ENCODE measurements at places on chromosomes 1 and 21. TPM values are rescaled to one million over a fixed set of nuclear protein-coding genes. Genes with fewer than 3 reads are reported as not detected.

- no peak for DNase-seq
Observed at GRCh38 chr1:35629051-35629450, 12.3 kb downstream of the PSMB2 start.

- no peak for DNase-seq
Observed at GRCh38 chr1:186179231-186179630, 195.8 kb downstream of the TPR start.

DNA sequence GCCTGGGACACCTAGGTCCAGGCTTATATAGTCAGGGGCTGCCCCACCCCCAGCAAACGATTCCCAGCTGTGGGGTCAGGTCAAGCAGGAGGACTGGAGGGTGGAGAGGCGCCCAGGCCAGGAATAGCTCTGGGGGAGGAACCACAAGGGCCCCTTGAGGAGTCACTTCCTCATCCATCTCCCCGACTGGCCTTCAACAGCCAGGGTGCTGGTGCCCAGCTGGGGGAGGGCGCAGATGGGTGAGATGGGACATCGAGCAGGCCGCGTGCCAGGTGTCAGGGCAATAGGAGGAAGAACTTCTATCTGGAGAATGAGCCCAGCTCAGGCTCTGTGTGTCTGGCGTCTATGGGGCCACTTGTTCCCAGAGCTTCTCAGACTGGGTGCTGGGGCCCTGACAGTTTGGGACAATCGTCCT is 208 bp upstream of the MYBPH start:
- DNase-seq: no peak

- no peak for DNase-seq
Observed at GRCh38 chr1:118244194-118244593, 59.2 kb upstream of the SPAG17 start.

GRCh38 chr1:100152271-100152670 is 19.3 kb downstream of the TRMT13 start:
- no peak for DNase-seq

- DNase-seq: no peak
Observed at GRCh38 chr1:186873687-186874086, 44.9 kb downstream of the PLA2G4A start.

- DNase-seq: no peak
Observed at GRCh38 chr1:150110116-150110515, 39.6 kb upstream of the PLEKHO1 start.

- DNase-seq: no peak
Observed at GRCh38 chr1:246609632-246610031, 43.4 kb downstream of the CNST start.

GRCh38 chr21:28154121-28154520 is 838.6 kb downstream of the LTN1 start:
- no peak for DNase-seq

DNA sequence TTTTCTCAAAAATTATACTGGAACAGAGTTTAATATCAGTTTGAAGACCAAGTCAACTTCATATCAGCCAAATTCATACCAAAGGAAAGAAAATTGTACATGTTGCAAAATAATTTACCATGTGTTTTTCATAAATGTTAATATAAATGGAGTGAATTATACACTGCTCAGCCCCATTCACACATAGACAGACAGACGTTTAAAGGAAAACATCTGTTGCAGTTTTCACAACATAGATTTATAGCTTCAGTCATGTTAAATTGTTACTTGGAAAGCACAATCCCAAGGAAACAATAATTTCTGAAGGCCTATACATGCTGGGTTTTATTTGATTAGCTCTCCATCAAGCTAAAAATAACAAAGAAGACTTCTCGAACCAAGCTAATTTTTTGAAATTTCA is 27.8 kb upstream of the HYI start:
- DNase-seq: no peak

GRCh38 chr1:75097654-75098053 is 36.5 kb upstream of the LHX8 start:
- no peak for DNase-seq

DNA sequence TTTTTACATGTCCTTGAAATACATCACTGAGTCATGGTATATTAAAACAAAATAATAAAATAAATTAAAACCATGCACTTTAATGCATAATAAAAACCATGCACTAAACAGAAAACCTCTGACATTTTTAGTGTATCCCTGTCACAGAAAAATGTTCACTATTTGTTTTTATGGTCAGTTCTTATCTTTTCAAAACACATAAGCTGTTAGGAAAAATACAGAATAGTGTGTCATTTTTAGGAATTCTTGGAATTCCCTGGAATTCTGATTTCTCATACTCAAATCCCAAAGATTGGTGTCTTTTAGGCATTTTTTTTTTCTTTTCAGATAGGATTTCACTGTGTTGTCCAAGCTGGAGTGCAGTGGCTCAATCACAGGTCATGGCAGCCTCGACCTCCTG is 25.1 kb upstream of the TINAGL1 start:
- DNase-seq: no peak

DNA sequence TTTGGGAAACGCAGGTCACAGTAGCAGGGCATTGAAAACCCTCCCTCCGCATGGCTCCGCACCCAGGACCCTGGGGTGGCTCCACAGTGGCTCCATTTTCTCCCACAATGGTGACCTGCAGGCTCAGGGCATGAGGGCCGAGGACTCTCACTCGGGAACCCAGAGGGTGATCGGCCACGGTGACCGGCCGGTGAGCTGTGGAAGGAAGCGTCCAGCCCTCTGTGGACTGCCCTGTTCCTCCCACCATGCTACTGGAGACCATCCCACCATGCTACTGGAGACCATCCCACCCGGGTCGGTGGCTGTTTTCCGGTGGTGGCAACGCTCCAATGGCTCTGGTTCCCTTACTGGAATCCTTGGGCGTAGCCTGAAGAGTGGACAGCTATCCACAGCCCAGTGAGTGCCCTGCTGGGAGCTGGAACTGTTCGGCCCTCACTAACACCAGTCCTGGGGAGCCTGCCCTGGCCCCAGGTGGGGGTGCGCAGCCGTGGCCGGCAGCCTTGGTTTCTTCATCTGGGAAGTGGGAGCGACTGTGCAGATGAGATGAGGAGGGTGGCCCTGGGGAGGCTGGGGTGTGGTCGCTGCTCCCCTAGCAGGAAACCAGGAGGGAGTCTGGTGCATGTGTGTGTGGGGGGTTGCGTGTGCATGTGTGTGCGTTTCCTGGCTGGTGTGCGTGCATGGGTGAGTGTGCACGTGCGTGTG is 59.6 kb downstream of the PRDM16 start:
- no peak for DNase-seq

- DNase-seq: no peak
Observed at GRCh38 chr1:23370709-23371584, 1.3 kb upstream of the ZNF436 start.

GRCh38 chr1:26752519-26752918 is 35.2 kb upstream of the PIGV start:
- DNase-seq: no peak

DNA sequence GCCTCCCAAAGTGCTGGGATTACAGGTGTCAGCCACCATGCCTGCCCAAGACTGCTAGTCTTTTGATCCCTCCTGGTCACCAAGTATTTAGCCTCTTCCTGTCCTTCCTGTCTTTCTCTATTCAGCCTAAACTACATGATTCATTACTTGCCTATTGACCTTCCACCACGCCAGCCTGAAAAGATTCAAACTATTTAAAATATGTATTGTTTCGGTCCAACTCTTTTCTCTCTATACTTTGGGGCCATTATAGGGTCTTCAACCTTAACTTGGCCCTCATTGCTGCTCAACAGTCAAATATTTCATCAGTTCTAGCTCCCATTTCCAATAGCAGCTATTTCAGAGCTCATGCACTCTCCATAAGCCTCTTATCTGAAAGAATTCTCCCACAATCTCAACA is 153.0 kb downstream of the TNFSF18 start:
- no peak for DNase-seq

DNA sequence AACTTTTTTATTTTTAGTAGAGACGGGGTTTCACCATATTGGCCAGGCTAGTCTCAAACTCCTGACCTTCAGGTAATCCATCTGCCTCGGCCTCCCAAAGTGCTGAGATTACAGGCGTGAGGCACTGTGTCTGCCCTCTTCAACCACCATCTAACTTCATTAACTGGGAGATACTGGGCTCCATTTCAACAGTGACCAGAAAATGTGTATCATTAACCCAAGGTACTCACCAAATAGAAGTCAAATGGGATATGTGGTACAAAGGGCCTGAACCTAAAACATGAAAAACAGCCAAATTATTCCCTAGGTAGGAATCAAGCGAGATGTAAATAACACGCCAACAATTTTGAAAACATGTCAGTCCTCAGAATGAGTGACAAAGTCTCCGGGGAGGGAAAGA is 1.2 kb downstream of the ILF2 start:
- no peak for DNase-seq

GRCh38 chr1:227889047-227889862 is 58.5 kb downstream of the WNT9A start:
- no peak for DNase-seq

DNA sequence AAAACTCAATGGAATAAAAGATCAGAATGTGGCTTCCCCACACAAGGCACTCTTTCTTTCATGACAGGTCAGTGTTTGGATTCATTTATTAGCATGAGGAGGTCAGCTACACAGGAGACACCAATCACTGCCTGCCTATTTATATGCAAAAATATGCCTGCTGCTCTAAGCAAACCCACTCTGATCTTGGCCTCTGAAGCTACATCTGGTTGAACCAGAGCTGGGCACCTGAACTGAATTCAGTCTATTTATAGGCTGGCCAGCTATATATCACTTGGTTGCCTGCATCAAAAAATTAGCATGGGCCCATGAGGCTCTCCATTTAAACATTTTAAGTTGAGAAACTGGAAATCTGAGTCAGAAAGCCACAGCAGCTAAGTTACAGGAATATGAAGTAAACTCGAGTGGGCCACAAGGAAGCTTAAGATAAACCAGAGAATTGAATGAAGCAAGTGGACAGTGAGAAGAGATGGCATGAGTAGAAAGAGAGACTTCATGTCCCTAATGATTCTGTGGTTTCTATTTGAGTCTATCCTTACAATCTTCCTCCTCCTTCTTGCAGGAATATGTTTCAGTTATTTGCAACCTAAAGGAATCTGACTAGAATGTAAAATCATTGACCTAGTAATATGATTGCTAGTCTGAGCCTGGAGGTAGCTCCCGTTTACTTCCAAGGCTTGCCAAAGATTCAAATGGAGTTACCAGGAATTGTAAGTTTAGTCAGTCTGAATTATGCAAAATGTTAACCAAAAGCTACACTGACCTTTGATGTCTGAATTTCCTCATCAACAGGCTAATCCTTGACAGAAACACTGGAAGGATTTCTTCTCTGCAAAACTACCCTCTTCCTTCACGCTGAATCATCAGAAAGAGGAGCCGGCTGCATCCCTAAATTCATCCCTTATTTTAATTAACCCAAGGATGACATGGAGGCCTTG is 17.7 kb downstream of the DDAH1 start:
- DNase-seq: no peak

- no peak for DNase-seq
Observed at GRCh38 chr1:247576514-247576913, 11.6 kb upstream of the OR2G2 start.

DNA sequence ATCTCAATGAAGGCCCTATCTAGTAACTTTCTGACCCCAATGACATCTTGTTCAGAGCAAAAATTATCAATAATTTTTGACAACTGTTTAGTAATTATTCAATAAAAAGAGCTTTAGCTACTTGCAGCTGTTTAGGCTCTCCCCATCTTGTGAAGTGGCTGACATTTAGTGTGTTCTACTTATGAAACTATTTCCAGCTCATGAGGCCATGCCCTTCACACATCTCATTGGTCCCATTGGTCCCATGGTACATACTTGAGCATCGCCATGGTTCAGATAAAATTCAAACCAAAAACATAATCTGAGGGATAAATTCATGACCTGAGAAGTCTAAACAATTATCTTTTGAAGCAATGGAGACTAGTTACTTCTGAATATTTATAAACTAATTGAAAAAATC is 24.2 kb downstream of the SPRTN start:
- DNase-seq: no peak

DNA sequence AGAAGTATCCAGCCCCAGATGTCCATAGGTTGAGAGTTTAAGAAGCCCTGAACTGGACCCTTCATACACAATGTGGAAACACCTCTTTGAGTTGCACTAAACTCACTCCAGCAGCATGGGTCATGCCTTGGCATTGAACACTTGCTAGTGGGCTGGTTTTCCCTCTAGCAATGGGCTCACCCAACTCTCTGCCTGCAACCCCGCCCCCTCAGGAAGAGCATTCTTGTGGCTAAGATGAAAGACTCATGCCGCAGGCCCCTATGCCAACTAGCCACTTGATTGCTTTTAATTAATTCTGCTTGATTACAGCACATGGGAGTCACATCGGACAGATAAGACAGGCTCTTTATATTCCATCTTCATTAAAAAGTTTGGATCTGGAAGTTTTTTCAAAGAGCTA is 136.5 kb upstream of the GJB5 start:
- no peak for DNase-seq

- DNase-seq: no peak
Observed at GRCh38 chr1:230548997-230549396, 93.3 kb upstream of the COG2 start.

DNA sequence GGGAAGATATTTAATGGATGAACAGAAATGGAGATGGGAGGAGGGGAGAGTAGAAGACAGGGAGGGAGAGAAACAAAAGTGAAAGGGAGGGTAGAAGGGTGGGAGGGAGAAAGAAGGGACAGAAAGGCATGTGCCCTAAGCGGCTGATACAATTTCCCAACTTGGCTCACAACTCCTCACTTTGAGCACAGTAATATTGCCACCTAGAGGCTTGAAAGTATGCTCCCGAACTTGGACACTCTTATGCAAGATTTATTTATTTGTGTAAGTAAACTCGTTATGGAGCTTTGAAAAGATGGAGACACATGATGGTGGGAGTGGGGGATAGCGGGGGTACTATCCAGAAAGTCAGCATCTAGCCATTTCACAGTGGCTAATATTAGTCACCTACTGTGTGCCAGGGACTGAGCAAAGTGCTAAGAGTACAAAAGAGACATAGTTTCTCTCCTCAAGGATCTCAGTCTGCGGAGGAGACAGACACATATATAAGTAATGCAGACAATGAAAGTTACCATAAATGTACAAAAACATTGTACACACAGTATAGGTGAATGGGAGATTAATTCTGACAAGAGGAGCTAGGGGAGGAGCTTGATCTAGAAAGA is 189.7 kb downstream of the SEC16B start:
- DNase-seq: no peak

Gene HYI
- total RNA-seq: 5.7 TPM

Gene TSSK3
- 0.33 TPM for total RNA-seq

Gene DCST1
- not detected for total RNA-seq

Gene CELA2B
- not detected for total RNA-seq

Gene PKP1
- total RNA-seq: not detected

Gene C1orf74
- total RNA-seq: 2.2 TPM

Gene TFF2
- total RNA-seq: not detected

Gene GPR153
- total RNA-seq: 0.50 TPM

Gene OLFML3
- total RNA-seq: 0.24 TPM

Gene ENSA
- total RNA-seq: 249 TPM

Gene DNAJC6
- total RNA-seq: 5.6 TPM

Gene RIPK4
- 0.18 TPM for total RNA-seq

Gene MCOLN2
- total RNA-seq: 103 TPM

Gene TDRD5
- total RNA-seq: not detected

Gene SLC6A9
- total RNA-seq: 7.3 TPM

Gene HES3
- total RNA-seq: not detected
